Fibroblast of the aortic adventitia (primary cell): ENCODE measurements at places on chromosomes 1 and 21. TPM values are rescaled to one million over a fixed set of nuclear protein-coding genes. Genes with fewer than 3 reads are reported as not detected.
A peak's percentile ranks its signal among the peaks of the same experiment; 100 is the strongest.

GRCh38 chr1:17875171-17875881, 120.2 kb downstream of the ACTL8 start:
- DNase-seq, result peak; percentile 59

- peak; percentile 64 for DNase-seq
Observed at GRCh38 chr1:1554926-1555915, 14.8 kb upstream of the TMEM240 start.

TNNI3K gene
- 1.6 TPM in 1 of 2 replicates, not detected in the other for total RNA-seq

GRCh38 chr21:29825936-29826335, 113.9 kb downstream of the GRIK1 start:
- DNase-seq, result no peak

LCE3D gene
- total RNA-seq, result not detected in 2 replicates

- DNase-seq, result no peak
Observed at GRCh38 chr1:47390843-47391242, 25.2 kb upstream of the FOXE3 start.

DNA sequence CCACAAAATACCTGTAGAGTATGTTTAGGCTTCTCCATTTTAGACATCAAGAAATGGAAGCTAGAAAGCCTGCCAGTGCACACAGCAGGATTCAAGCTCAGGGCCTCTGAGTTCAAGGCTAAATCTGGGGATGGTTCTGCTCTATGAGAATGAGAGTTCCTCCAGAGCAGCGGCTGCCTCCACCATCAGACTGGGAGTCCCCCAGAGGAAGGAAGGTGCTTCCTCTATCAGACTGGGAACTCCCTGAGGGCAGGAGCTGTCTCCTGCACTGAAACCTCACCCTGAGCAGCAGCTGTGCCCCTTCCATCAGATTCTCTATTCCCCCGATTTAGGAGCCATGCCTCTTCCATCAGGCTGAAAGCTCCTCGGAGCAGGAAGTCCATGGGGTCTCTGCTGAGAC, 20.1 kb downstream of the PLA2G5 start:
- DNase-seq, result no peak

FCRL1 gene
- total RNA-seq, result not detected in 2 replicates
